ENCODE measurements at places on chromosomes 12 and 14. TPM values are rescaled to one million over a fixed set of nuclear protein-coding genes. Genes with fewer than 3 reads are reported as not detected.
A peak's percentile ranks its signal among the peaks of the same experiment; 100 is the strongest.

TMEM117 gene
- total RNA-seq, result 8.1 TPM

DNA sequence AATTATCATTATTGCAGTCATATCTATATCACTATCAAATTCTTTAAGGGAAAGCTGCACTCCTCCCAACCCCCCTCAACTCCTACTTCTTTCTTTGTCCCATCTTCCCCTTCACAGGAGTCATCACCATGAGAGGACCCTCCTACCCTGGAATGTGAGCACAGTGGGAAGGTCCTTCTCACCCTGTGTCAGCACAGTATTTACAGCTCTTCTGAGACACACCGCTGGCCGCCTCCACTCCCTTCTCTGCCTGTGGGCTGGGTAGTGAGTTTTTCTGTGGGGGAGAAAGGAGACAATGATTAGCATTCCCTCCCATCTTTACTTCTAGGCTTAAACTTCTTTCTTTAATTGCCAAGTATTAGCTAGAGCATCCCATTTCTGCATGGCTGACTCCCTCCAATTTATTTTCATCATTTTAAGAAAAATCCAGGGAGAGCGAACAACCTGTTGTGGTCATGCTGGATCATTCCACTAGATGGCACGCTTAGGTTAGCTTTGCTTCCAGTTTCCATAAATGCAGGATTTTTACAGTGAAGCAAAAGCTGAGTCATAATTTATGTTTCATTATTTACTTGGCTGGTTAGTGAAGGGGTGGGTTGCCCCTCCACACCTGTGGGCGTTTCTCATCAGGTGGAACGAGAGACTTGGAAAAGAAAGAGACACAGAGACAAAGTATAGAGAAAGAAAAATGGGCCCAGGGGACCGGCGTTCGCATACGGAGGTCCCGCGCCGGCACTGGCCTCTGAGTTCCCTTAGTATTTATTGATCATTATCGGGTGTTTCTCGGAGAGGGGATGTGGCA, 188.5 kb downstream of the ALX1 start:
- H3K36me3 ChIP-seq, result no peaks in the 10 kb centered on the region
- peaks cover 8% of the 10 kb centered on the region for H3K4me1 ChIP-seq
- H3K27ac ChIP-seq, result peak overlapping the region; percentile 35

PDZRN4 gene
- not detected for total RNA-seq

RBP5 gene
- not detected for total RNA-seq

DNA sequence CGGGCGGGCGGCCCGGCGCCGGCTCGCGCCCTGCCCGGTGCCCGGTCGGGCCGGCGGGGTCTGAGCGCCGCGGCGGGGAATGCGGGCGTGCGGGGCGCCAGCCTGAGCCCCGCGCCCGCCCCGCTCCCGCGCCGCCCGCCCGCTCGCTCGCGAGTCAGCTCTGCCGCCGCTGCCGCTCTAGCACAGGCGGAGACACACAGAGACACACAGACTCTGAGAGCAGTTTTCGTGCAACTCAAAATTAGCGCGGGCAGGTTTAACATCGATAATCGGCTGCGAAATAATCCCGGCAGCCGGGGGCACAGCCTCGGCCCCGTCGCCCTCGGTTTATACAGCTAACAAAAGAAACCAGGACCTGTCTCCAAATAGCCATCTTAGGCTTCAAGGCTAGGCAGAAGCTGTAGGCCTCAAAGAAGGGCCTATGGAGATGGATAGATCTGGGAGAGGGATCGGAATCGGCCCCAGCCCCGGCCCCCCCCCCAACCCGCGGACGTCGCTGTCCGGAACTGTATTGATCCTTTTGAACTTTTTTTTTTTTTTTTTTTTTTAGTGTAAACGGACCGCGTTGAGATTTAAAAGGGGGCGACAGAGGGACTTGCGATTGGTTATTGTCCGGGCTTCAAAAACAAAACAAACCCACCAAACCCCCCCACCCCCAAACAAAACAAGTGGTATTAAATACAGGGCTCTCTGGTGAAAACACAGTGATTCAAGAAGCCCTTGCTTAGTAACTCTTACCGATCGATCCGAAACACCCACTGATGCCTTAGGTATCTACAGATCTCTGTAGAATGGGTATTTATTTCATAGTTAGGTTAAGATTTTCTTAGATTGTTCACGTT, 1.1 kb downstream of the ARID2 start:
- no peaks in the 10 kb centered on the region for H3K27me3 ChIP-seq
- peaks cover 3% of the 10 kb centered on the region for H3K36me3 ChIP-seq
- peak; percentile 61 for DNase-seq
- peak overlapping the region; percentile 96 for H3K27ac ChIP-seq
- peak overlapping the region; percentile 79 for H3K4me3 ChIP-seq

FOXG1 gene
- total RNA-seq, result not detected

DNA sequence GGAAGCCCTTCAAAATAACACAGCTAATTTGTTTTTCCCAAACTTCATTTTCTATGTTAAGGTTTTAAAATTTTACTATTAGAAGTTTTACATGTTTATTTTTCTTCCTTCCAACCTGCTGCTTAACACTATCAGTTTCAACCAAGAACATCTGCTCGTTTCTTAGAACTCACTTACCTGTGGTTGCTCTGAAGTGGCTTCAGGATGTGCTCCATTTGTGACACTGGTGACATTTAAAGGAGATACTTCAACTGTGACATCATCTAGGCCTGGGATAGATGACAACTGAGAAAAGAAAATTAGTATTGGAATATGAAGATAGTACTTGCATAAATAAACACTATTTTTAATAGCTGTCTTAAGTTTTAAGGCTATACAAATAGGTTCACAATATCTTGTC, 17.9 kb downstream of the WASHC3 start:
- DNase-seq, result no peak
- H3K4me3 ChIP-seq, result no peak overlapping the region
- no peak overlapping the region for H3K27ac ChIP-seq
- H3K4me1 ChIP-seq, result no peaks in the 10 kb centered on the region
- H3K27me3 ChIP-seq, result no peaks in the 10 kb centered on the region

SLC5A8 gene
- total RNA-seq, result not detected

All from natural killer cell (primary cell).